ENCODE measurements at places on chromosomes 5 and 9.

GRCh38 chr5:41871852-41872251 lies 1.6 kb upstream of the OXCT1 start:
- DNase-seq = no peak

- DNase-seq = no peak
Measured at GRCh38 chr9:72882117-72882775, 70.6 kb downstream of the ALDH1A1 start.

DNA sequence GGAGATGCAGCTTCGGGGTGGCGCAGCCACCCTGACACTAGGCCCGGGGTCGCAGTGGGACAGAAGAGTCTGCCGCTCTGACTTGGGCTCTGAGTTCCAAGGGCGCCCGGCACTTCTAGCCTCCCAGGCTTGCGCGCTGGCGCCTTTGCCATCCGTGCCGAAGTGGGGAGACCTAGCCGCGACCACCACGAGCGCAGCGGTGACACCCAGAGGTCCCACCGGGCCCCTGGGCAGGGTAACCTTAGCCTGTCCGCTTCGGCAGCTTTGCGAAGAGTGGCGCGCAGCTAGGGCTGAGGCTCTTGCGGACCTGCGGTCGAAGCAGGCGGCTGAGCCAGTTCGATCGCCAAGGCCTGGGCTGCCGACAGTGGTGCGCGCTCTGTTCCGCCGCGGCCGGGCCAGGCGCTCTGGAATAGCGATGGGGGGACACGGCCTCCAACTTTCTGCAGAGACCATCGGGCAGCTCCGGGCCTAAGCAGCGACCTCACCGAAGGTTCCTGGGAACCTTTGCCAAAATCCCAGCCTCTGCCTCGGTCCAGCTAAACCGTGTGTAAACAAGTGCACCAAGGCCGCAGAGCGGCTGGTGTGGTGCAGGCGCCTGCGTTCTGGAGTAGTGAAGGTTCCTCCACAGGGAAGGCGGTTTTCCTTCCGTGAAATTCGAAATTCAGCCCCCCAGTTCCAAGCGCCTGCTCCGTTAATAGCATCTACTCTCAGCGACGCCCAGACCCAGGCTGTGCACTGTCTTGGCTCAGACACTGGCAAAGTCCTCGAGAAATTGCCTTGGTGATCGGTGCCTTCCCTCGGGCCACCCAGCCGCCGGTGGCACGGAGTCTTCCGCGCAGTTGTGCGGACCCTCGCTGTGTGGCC lies 7.4 kb downstream of the TLX3 start:
- no peak for DNase-seq

- no peak for DNase-seq
Measured at GRCh38 chr5:124949862-124950261, 203.4 kb upstream of the ZNF608 start.

GRCh38 chr9:116564266-116564793 lies 122.8 kb upstream of the TRIM32 start:
- no peak for DNase-seq

DNA sequence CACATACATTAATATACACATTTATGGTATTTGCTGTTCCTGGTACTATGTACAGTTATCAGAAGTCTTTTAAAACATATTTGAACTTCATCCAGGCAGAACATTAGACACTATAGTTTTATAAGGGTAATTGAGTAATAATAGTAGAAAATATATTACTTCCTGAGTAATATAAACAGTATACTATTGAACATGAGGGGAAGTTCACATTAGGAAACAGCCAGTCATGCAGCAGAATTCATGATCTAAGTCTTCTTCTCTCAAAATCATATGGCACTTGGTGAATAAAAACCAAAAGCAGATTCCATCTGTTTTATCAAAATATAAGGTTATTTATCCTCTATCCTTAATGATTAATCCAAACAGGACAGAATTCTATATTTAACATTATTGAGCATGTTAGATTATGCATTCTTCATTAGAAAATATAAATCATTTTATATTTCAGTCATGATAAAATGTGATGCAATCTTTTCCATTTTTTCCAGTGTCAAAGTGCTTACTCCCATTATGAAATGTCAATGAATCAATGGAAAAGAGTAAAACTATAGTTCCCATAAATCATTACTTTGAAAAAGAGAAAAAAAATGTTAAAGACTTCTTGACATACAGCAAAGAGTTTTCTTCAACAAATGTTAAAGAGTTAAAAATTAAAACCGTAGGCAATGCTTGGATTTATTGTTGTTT lies 584.3 kb upstream of the TUSC1 start:
- no peak for DNase-seq

- no peak for DNase-seq
Measured at GRCh38 chr9:127091526-127091925, 30.9 kb downstream of the ANGPTL2 start.

- DNase-seq = no peak
Measured at GRCh38 chr9:77748214-77748772, 100.2 kb upstream of the GNA14 start.

- DNase-seq = no peak
Measured at GRCh38 chr9:91951944-91952520, 2.0 kb upstream of the ROR2 start.

GRCh38 chr5:39106322-39106721 lies 32.1 kb upstream of the RICTOR start:
- no peak for DNase-seq

GRCh38 chr5:171422495-171422894 lies 3.0 kb downstream of the FGF18 start:
- no peak for DNase-seq

- no peak for DNase-seq
Measured at GRCh38 chr5:175800656-175801081, 70.7 kb upstream of the CPLX2 start.

DNA sequence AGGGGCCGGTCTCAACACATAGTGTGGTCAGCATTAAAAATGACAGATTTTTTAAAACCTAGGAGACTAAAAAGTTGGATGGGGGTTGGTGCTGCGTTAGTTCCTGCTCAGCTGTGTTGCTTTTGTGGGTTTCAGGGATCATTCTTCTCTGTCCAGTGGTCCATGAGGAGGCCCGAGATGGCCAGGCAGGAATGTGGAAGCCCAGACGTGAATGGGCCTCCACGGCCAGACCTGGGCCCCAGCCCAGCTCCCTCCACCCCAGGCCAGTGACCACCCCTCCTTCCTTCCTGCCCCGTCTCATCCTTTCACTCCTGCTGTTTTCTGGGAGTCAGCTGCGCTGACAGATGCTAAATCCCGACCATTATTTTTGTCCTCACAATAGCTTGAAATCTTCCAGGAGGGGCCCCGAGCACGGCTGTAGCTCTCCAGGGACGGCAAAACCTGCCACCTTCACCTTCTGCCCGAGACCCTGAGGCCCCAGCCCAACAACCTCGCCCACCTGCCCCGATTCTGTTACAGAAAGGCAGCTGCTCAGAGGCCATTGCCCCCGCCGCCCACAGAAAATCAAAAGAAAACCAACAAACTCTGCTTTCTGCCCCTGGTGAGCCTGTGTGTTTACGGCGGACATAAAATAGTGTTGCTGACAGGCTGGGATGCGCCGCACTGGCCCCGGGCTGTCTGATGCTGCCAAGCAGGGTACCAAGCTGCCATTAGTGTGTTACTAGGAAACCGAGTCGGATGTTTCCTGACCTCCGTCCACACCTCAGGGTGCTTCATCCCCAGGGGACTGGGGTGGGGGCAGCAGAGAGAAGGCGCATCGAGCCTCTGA lies 83.7 kb upstream of the SARDH start:
- no peak for DNase-seq

- DNase-seq = no peak
Measured at GRCh38 chr5:166370928-166371690, 1920.3 kb upstream of the WWC1 start.

GRCh38 chr9:116539549-116539948 lies 147.6 kb upstream of the TRIM32 start:
- DNase-seq = no peak

DNA sequence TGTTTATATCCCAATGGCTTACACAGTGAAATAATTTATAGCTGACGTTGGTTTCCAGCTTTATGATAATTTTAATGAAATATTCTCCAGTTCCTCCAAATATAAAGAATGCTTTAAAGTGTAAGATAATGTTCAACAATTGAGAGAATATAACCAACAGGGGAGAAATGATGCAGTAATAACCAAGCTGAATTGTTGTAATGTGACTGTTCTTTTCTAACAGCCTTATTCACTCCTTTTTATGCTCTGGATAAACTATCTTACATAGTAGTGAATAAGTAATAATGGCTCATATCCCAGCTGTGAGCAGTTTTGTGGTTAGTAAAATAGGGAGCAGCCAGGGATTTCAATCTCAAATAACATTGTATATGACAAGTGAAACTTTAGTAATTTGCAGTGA lies 2348.7 kb upstream of the ACO1 start:
- DNase-seq = no peak

GRCh38 chr9:15755660-15756059 lies 202.8 kb downstream of the CCDC171 start:
- DNase-seq = no peak

DNA sequence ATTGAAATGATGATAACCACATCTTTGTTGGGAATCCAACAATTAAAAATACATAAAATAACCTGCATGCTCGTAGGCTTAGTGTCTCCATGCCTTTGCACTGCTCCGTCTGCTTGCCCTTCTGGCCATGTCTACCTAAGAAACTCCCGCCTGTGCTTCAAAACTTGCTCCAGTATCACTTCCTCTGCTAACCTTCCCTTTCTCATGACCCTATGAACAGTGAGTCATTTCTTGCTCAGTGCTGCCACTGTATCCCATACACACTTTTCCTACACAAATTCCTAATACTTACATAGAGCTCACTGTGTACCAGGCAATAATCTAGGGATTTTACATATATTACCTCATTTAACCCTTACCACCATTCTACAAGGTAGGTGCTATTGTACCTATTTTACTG lies 33.5 kb downstream of the TMEM245 start:
- DNase-seq = no peak

DNA sequence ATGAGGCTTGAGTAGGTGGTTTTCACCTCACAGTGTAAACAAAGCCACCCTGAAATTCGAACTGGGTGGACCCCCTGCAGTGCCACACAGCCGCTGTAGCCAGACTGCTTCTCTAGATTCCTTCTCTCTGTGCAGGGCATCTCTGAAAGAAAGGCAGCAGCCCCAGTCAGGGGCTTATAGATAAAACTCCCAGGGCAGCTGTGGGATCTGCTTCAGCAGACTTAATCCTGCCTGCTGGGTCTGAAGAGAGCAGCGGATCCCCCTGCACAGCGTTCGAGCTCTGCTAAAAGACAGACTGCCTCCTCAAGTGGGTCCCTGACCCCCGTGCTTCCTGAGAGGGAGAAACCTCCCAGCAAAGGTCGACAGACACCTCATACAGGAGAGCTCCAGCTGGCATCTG lies 71.4 kb downstream of the CARTPT start:
- no peak for DNase-seq

DNA sequence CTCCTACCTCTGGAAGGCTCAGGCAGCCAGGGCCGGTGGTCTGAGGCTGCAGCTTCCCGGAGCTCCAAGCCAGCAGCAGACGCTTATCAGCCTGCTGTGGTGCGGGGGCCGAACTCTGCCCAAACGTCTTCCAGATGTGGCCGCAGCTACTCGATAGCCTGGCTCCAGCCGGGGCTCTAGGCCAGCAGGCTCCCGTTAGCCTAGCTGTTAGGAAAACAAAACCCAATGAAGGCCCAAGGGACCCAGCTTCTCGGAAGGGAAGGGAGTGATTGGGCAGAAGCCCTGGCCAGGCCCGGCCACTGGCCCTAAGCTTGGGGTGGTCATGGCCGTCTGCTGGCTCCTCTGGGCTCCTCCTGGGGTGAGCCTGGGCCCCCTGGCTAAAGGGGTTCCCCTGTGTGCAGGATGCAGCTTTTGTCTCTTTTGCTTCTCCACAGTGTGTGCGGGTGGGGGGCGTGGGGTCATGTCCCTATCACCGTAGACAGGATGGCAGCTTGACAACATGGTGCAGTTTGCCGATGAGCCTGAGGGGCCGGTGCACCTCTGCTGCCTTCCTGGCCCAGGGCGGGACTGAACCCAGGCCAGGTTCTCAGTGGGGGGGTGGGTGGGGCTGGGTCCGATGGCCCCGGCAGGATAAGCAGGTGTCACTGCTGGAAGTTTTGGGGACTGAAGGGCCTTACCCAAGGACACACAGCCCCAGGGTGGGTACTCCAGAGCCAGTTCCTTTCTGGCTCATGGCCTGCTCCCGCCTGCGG lies 18.7 kb downstream of the MYMK start:
- DNase-seq = no peak

GRCh38 chr5:68286612-68286912 lies 71.0 kb downstream of the PIK3R1 start:
- no peak for DNase-seq

- no peak for DNase-seq
Measured at GRCh38 chr9:106755736-106756135, 107.2 kb upstream of the ZNF462 start.

DNA sequence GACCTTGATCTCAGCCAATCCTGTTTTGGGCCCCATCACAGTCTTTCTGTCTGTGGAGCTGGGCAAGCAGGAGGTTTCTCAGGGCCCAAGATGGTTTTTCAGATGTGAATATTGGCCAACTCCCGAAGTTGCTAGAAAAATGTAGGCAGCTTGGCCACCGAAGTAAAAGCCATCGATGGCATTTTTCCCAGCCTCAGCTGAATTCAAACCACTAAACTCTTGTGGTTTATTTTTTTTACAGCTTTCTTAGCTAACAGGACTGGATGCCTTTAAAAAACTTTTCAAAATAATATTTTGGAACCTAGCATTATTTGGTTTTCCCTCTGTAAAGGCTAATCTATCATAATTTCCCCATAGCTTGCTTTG lies 102.5 kb upstream of the ERCC6L2 start:
- no peak for DNase-seq

DNA sequence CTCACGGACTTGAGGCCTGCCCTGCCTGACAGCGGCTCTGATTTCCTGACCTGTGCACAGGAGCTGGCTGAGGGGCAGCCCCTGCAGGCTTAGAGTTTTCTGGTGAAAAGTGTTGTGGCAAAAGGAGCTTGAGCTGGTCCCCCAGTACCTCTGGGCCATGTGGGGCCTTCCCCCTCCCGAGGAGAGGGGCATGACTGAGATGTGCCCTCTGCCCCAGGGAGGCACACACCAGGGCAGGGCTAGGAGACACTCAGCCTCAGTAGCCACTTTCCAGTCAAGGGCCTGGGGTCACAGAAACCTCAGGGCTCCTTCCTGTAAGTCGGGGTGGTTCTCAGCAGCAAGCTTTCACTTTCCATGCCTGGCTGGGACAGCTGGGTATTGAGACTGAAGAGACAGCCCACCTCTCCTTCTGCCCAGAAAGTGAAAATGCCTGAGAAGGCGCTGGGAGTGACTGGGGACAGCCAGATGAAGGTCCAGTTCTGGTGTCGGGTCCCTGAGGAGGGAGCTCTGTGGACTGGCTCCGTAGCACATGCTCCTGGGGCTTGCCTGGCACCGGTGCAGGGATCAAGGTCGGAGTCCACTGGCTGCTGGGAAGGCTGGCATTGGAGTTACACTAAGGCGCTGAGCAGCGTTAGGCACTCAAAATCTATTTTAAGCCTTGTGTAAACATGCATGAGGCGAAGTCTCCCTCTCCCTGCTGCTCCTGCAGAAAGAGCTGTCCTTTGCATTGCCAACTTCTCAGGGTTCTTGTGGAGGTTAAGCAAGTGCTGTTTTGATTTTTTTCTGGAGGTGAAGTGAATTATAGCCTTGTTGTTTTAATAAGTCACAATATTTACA lies 394.9 kb downstream of the GADD45G start:
- no peak for DNase-seq

All from esophagus squamous epithelium (tissue), 5 donors.